Psoas muscle (tissue), 8 donors: ENCODE measurements at places on chromosomes 12 and 14.

DNA sequence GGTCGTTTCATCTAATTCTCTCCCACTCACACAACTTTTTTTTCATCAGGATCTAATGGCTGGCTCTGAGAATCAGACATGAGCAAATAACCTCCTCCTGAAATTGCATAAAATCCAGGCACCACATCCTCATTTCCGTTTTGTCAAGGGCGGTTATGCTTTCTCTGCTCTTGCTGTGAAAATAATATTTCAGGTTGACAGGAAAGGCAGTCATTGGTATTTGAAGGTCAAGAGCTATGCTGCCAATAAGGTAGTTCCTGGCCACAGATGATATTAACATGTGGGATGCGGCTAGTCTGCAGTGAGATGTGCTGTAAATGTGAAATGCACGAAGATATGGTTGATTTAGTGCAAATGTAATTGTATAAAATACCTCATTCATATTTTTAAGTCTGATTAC, 870.2 kb upstream of the TMEM132C start:
- DNase-seq = no peak

DNA sequence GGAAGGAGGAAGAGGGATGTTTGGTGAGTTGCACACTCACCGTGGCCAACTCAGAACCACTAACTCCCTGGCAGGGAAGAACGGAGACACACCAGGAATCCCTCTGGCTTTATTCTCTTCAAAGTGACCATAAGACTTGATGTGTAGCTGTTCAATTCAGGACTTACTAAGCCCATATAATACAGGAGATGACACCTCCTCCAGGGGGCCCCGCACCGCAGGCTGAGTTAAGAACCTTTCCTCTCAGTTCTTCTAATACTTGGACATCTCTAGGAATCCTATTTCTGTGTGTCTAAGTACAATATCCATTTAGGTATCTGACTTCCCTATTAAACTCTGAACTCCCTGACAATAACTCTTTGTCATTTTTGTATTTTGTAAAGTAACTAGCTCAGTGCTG, 49.5 kb downstream of the DCAF4 start:
- DNase-seq = no peak

DNA sequence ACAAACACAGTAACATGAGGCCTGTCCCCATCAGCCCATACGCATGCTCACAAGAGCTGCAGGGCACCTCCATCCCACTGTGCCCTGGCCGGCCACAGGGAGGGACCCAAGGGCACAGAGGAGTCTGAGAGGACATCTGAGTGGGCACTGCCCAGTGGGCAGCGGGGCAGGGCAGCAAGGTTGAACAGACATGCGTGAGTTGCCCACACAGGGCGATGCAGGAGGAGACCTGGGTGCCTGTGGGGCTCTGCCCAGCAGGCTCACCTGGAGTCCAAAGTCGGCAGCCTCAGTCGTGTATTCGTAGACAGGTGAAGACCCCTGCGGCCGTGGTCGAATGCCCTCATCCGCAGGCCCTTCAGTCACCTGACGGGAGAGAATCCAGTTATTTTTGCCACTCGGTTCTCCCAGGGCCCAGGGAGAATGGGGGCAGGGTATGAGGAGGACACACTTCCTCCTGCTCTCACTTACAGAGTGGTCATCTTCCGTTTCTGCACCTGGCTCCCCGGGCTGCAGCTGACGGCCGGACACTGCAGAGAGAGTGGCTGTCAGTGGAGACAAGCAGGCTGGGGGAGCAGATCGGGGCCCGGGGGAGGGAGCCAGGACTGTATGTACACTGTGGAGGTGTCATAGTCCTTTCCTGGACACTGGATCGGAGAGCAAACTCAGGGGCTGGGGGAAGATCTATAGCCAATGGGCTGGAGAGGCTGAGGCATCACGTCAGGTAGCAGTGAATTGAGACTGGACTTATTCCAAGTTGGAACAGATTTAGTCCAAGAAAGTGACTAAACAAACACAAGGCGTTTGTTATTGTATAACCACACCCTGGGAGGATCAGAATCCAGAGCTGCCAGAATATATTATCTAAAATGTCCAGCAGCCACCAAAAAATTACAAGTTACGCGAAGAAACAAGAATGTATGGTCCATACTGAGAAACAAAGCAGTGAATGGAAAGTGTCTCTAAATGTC, 20.7 kb downstream of the AHNAK2 start:
- no peak for DNase-seq

- DNase-seq = no peak
Measured at GRCh38 chr14:36455241-36455627, 64.8 kb downstream of the NKX2-1 start.

GRCh38 chr12:104177663-104178501, 37.7 kb upstream of the TXNRD1 start:
- DNase-seq = peak; percentile 75

DNA sequence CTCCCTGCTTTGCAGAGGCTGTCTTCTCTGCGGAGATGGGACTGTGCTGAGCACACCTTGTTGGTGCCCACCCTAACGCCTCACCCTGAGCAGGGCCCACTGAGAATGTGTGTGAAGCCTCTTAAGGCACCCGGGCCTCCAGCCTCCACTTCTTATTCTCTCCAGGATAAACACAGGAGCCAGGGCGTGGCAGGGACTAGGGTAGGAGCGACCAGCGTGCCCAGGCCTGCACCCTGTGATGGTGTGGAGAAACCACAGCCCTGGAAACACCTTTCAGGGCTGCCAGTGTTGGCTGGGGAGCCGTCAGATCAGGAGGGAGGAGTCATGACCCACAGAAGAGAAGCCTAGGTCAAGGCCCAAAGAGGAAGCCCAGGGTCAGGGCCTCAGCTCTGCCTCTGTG, 41.3 kb downstream of the VDR start:
- no peak for DNase-seq

GRCh38 chr14:79914595-79914994, 296.7 kb downstream of the DIO2 start:
- no peak for DNase-seq

- no peak for DNase-seq
Measured at GRCh38 chr12:70733385-70733784, 96.2 kb upstream of the PTPRB start.

DNA sequence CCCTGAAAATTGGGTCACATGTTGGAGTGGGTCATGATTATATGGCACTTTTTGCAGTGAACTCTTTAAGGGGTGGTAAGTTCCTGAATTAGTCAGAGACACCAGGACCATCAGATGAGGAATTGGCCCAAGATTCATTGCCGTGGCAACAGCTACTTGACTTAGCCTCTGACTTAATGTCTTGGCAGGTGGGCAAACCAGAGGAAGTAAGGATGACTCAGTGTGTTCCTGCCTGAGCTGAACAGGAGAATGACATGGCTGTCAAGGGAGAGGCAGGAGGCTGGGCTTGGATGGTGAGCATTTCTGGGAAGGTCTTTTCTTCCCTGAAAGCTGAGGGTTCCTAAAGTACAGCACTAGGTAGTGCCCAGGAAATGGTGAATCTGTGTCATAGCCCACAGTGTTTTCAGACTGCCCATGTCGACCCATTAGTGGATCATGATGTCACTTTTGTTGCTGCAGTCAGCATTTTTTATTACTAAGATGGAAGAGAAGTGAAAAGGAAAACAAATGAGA, 170.1 kb upstream of the PWP1 start:
- peak; percentile 75 for DNase-seq
